Activated CD8-positive, alpha-beta memory T cell treated with anti-CD3 and anti-CD28 coated beads for 1 hour (primary cell): ENCODE measurements at places on chromosomes 1 and 21.

DNA sequence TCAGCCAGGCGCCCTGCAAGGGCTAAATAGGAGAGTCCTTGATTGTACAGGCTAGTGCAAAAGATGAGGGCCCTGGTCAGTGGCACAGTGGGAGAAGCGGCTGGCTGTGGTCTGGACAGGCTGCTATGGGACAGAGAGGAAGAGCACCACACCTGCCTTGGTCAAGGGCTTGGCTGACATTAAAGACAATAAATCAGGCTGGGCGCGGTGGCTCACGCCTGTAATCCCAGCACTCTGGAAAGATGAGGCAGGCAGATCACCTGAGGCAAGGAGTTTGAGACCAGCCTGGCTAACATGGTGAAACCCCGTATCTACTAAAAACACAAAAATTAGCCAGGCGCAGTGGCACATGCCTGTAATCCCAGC is 62.9 kb downstream of the NID1 start:
- DNase-seq = no peak

DNA sequence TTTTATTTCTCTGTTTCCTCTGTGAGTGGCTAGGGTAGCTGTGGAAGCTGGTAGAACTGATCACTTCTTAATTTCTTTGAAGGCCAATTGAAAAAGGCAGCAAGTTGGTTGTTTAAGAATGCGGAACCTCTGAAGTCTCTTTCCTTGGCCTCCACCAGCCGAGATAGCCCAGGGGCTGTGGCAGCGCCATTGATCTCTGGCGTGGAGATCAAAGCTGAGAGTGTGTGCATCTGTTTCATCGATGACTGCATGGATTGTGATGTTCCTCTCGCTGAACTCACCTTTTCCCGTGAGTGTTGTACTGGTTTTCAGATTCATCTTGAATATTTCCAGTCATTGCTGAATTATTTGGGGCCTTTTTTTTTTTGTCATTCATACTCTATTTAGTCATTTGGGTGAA is 97.7 kb downstream of the VPS13D start:
- DNase-seq = no peak

DNA sequence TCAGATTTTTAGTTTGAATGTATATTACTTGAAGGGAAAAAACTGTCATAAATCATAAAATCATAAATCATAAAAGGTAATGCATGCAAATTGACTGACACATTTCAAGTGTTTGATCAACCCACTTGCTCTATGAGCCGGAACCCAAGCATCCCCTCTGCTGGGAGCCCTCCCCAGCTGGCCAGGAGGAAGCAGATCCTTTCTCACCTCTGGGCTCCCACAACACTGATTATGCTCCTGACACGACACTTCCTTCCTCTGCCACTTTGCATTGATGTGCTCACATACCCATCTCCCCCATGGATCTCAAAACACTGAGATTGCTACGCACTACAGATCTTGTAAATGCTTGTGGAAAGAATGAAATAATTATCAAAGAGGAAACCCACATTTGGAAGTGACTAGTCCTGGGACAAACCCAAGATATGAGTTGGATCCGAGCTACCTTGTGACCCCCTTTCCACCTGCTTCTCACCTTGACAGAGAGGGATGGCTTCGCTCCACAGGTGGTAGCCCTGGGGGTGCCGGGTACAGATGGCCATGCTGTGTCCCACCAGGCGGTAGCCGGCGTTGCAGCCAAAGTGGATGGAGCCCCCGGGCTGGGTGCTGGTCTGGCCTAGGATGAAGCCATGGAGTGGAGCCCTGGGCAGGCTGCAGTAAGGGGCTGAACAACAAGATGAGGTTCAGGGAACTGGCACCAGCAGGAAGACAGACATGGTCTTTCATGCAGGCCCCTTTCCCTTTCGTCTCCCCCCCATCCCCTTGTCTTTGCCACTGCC is 104.6 kb downstream of the ZSCAN20 start:
- DNase-seq = no peak

DNA sequence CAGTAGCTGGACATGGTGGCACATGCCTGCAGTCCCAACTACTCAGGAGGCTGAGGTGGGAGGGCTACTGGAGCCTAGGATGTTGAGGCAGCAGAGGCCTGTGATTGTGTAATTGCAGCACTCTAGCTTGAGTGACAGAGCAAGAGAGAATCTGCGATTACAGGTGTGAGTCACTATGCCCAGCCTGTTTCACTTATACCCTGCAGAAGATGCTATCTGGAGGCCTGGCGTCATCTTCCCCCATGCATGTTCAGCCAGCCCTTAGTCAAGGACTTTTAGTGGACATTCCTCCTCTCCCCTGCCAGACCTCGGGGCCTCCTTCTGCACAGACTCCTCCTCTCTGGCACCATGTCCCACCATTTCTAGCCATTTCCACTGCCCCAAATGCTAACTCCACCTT is 36.3 kb upstream of the RCC2 start:
- DNase-seq = no peak

GRCh38 chr1:236143104-236143948 is 987 bp downstream of the GPR137B start:
- DNase-seq = no peak

DNA sequence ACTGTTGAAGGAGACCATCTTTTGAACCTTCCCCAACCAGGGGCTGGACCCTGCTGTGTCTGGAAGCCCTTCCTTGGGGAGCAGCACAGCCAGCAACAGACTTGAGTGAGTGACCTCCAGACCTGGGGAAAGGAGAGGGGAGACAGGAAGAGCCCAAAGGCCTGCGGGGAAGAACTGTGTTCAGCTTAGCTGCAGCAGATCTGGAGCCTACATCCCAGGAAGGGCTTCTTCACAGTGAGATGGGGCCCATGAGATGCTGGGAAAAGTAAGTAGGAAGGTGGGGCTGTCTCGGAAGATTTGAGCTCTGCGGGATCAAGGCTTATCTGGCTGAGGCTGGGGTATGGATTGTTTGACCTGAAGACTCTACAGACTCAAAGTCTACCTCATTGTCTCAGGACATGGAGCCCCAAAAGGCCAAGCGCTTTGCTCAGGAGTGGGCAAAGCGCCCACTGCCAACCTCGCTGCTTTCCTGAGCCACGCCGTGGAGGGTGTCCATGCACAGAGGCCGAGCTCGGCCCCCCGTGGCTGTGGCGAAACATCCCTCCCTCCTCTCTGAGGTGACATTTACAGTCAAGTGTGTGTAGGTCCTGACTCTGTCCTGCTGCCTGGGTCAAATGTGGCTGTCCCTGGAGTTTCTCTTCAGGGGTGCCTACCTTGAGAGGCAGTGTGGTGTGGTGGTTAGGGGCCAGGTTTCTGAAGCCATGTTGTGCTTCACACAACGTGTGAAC is 24.5 kb downstream of the SPOCD1 start:
- no peak for DNase-seq

DNA sequence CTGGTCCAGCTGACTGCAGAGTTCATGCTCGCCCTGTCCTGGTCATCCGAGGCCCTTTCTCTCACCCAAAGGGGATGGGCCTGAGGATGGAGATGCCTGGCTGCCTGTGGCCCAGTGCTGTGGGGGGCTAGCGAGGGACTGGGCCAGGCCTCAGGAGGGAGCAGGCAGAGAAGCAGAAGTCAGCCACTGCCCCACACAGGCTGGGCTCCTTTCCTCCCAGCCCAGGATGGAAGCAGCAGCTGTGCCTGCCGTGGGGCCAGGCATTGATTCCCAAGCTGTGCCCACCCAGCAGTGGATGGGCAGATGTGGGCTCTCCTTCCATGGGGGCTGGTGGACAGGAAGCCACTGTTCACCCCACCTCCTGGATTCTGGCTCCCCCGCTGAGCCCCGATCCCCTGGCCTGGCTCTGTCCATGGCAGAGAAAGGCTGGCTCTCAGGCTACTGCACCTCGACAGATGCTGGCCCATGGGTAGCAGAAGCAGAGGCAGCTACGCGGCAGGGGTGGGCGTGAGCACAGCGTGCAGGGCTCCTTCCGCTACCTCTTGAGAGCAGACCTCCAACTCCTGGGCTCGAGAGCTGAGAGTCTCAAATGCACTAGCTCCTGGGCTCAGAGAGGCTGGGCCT is 24.6 kb downstream of the RUNX3 start:
- no peak for DNase-seq

DNA sequence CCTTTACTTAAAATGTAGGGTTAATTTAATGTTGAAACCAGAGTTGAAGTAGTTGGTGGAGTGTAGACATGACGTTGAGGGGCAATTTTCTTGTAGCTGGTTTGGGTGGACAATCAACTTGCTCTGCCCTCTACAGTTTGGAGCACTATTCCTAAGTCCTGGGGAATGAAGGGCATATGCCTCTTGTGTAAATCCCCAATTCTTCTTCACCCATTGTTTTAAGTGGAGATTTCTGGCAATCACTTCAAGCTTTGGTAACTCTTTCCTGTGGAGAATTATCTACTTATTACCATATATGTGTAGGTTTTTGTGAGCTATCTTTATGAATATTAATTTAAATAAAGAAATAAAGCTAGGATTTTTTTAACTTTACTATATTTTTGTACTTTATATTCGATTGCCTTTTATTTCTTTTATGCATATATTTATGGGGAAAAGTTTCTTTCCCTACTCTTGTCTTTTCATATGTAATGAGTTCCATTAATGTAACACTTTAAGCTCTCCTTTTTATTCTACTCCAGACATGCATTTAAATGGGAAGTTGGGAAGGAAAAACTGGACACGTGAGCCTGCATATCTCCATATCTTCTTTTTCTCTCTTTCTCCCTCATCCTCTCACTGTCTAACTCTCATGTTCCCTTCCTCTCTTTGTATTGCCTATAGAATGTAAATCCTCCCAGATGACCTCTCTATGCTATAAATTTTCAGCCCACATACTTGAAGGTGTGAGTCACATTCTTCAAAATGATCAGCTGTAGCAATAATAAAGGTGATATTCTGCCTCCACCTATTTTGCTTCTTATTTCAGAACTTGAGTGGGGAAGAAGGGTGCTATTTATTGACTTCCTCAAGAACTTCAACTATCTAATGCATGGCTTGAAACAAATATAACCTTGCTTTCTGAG is 276.7 kb downstream of the PTPRC start:
- DNase-seq = no peak

DNA sequence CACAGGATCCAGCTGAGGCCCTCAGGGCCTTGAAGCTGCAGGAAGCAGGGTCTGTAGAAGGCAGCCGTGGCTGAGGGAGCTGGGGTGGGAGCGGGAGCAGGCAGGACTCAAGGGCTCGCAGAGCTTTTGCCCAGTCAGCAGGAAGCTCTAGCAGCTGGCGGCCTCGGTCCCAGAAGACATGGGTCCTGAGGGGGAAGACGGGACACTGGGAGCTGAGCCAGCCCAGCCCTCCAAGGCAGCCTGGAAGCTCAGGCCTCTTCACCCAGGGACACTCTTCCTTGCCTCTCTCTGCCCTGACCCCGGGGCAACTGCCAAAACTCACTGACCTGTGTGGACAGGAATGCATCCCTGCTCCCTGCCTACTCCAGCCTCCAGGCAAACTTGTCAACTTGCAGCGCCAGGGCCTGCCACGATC is 8.9 kb downstream of the ADGRB2 start:
- DNase-seq = no peak

DNA sequence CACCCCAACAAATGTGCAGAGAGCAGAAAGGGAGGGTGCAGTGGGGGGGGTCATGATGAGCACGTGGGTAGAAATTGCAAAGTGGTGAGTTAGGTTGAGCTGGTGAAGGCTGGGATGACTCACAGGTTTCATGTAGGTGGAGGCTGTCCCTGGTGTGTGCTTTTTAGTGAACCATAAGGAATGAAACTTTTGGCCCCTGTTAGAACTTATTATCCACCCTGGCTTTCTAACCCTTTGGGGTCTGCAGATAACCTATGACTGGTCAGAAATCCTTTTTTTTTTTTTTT is 46.9 kb downstream of the DOP1B start:
- DNase-seq = no peak

DNA sequence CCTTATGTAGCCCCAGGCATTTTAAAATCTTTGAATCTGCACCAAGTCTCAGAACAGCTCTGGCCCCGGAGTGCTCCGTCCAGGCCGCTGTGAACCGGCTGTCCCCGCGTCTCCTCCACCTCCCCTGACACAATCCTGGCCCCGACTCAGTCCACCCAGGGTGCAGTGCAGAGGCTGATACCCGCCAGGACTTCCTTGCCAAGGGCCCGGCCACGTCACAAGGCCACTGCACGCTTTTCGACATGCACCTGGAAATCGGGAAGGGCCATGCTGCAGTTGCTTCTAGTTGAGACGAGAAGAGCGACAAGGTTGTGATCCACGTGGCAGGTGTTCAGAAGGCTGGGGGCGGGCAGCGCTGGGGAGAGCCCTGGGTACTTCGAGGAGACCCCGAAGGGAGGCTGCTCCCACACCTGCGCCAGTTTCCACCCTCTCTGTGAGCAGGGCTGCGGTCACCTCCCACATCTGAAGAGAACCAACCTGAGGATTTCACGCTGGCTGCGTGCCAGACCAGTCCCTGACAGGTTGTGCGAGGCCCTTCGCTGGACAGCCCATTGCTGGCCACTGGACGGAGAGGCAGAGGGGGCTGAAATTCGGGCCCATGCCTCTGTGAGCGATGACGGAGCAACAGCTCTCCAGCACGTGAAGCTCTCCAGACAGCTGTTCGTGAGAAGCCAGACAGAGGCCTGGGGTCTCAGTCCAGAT is 6.7 kb downstream of the VWA1 start:
- DNase-seq = no peak

DNA sequence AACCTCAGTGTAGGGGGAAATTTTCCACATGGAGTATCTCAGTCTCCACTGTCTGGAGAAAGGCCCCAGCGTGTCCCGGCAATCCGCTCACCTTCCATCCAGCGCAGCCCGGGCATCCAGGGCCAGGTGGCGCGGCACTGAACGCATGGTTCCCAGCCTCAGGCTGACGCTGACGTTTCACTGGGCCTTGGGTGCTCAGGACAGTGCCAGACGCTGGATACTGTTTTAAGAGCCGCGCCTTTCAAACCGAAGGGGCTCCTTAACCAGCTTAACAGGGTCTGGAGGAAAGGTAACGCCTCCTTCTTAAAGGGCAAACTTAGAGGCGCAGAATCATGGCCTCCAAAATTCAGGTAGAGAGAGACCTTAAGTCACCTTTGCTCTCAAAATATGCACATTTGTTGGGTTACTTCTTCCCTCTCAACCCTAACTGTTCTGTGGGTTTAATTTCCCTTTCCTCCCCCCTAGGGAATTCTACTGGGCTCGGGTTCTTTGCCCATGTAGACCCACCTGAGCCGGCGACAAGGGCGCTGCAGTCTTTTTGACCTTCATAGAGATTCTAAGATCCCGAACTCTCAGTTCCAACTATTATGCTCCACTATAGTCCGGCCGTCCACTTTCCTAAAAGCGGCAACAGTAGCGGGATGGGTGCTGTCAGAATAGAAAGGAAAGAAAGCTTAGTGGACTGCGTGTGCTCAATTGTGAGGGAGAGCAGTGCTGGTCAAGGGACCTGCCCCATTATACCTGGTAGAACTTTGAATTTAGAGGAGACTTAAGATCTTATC is 3.5 kb upstream of the LHX9 start:
- DNase-seq = no peak
